Head of caudate nucleus (tissue), 42 donors: ENCODE measurements at places on chromosomes 3 and 15.

DNA sequence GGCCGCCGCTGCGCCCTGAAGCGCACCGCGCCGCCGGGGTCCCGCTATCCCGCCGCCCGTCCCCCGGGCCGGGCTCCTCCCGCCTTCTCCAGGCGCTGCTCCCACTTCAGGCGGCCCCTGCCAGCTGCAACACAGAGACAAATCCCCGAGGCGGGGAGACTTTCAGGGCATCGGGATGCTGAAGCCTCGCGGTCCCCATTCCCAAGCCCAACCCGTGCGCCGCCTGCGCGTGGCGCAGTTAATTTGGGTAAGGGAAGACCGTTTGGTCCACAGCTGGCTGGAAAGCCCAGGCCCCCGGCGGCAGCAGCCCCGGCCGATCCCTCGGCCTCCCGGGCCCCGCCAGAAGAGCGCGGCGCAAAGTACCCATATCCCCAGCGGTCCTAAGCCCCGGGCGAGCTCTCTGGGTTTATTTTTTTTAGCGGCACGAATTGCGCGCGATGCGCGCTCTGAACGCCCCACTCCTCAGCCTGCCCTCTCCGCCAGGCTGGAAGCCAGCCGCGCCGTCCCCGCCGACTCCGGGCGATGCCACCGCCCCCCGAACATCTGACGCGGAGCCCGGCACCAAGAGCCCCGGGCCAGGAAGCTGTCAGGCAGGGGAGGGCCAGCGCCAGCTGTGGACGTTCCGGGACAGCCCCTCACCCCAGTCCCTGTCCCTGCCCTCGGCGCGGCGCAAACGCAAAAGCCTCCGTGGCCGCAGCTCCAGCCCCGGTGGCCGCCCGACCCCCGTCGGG, 517 bp downstream of the FBN1 start:
- peak; percentile 85 for DNase-seq

DNA sequence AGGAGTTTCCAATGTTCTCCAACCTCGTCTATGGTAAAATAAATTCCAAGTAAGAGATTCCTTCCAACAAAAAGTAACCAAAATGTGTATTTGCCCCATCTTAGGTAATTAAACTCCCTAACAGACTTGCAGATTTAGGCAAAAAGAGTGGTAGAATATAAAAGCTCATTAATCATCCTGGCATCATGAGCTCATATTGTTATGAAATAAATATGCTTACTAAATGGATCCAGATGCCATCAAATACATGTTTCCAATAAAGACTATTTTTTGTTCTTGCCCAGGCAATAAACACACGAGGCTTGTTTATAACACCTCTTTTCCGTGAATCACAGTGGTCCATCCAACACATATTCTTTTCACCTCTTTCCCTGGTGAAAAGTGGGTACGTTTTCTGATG, 189.4 kb downstream of the THSD4 start:
- DNase-seq, result no peak

DNA sequence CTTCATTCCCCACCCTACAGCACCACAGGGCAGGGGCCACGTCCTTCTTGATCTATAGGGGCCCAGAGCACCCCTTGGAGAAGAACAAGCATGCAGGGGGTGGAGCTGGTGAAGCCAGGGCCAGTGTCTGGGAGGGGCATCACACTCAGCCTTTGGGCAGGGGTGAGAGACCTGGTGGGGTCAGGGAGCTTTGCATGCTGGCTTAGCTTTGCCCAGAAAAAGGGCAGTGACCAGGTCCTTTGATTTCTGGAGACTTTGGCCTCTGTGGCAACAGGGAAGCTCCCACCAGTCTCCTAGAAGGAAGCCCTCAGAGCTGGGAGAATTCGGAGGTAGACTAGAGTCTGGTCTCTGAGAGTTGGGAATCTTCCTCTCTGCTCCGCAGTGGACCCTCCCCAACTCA, 990 bp downstream of the ITIH4 start:
- no peak for DNase-seq

DNA sequence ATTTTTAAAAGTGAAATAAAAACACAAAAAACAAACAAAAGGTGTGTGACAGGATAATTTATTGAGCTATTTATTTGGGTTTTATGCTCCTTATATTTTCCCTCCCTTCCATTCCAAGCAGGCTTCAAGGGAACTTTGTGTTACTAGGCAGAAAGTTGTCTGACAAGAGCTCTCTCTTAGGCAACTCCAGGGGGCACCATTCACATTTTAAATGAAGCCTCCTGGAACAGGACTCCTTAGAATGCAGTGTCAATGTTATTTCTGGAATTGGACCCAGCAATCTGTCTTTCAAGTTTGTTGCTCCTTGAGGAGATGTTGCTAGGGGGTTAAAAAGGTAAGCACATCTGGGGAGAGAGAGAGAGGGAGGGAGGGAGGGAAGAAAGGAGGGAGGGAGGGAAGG, 5.4 kb upstream of the RFX7 start:
- DNase-seq, result peak; percentile 17
